ENCODE measurements at places on chromosomes 2 and 18. TPM values are rescaled to one million over a fixed set of nuclear protein-coding genes. Genes with fewer than 3 reads are reported as not detected.

DNA sequence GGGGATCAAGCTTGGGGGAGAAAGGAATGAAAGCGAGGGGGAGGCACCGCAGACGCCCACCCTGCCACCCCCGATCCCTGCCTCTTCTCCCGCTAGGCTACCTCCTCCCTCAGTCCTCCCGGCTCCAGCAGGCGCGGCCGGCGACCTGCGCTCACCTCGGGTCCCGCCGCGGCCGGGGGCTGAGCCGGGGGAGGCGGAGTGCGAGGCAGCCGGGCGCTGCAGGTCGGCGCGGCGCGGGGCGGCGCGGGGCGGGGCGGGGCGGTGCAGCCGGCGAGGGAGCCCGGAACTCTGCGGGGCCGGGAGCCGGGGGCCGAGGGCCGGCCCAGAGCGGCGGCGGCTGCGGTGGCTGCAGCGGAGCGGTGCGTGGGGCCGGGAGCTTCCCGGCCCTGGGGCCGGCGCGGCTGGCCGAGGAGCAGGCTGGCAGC is 477 bp downstream of the ACVR1 start:
- peaks cover 6% of the 10 kb centered on the region for H3K4me1 ChIP-seq
- peak overlapping the region; percentile 92 for H3K27ac ChIP-seq
- H3K4me3 ChIP-seq: peak overlapping the region; percentile 89
- peak; percentile 38 for DNase-seq
- no peaks in the 10 kb centered on the region for H3K27me3 ChIP-seq

TUBA3E gene
- 141 TPM for total RNA-seq

- H3K36me3 ChIP-seq: no peaks in the 10 kb centered on the region
- no peaks in the 10 kb centered on the region for H3K27me3 ChIP-seq
- peak overlapping the region; percentile 45 for H3K27ac ChIP-seq
- H3K4me3 ChIP-seq: peak overlapping the region; percentile 26
- H3K4me1 ChIP-seq: peaks cover 32% of the 10 kb centered on the region
Measured at GRCh38 chr2:148926291-148926961, 51.4 kb downstream of the KIF5C start.

GRCh38 chr18:8816816-8817215 is 111.5 kb downstream of the MTCL1 start:
- no peaks in the 10 kb centered on the region for H3K27me3 ChIP-seq
- no peak overlapping the region for H3K4me3 ChIP-seq
- H3K27ac ChIP-seq: no peak overlapping the region

DNA sequence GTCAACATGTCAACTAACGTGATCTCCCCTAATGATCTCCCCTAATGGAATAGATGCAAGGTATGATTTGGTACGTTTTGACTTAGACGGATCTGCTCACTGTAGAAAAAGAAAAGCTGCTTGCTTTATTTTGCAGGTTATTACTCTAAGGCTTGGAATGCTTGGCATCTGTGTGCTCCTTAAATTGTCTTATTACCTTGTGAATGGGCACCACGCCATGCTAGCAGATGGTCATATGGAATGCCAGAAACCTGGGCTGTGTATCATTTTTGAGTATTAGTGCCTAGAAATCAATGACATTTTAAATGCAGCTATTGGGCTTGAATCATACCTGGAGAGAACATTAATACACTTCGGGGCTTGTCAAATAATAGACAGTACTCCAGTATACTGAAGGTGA is 16.5 kb upstream of the FIGN start:
- DNase-seq: no peak
- no peaks in the 10 kb centered on the region for H3K36me3 ChIP-seq
- H3K27ac ChIP-seq: no peak overlapping the region
- no peak overlapping the region for H3K4me3 ChIP-seq
- no peaks in the 10 kb centered on the region for H3K4me1 ChIP-seq

DNA sequence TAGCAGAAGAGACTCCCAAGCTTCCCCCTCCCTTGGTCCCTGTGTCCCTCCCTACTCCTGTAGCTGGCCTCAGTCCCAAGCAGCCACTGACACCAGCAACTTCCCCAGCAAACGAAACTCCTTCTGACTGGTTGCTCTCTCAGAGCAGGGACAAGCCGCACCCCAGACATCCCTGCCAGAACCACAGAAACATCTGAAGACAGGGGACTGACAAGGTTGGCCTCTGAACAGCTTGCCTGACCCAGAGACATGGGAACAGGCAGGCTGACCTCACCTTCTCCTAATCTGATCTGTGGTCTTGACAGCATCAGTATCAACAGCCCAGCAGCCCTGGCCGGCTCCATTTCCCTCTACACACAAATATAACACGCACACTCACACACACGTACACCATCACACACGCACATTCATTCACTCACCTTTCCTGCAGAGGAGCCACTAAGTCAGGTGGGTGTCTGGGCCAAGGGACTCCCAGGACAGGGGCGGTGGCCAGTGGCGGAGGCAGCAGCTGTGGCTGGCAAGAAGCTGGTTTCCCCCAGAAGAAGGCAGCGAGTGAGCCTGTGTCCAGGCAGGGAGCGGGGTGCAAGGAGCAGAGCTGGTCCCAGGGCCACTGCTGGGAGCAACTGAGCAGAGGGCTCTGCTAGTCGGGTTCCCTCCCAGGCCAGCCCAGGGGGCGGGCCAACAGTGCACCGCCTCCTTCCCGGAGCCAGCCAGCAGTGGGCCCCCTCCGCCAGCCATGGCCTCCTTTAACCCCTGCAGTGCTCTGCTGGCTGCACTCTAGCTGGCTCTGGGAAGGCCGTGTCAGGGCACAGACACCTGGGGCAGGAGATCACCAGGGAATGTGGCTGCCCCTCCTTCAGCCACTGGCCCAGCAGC is 59.1 kb downstream of the TNS1 start:
- peak; percentile 78 for DNase-seq
- no peaks in the 10 kb centered on the region for H3K27me3 ChIP-seq
- peak overlapping the region; percentile 77 for H3K4me3 ChIP-seq
- H3K27ac ChIP-seq: peak overlapping the region; percentile 81

DNA sequence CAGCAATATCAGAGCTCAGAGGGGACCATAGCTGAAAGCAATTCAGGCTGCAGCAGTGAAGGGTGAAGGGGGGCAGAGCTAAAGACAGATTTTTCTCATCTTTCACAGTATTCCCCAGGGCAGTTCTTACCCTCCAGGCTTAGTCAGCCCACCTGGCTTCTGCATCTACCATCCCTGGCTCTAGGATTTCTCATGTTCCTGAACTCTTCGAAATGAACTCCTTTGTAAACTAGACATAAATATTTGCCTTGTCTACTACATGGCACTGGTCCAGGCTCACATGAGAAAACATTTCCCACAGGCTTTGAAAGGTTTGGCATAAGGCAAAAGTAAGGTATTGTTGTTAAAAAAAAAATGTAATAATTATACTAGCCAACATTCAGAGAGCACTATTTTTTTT is 23.6 kb upstream of the NEB start:
- H3K4me1 ChIP-seq: peaks cover 7% of the 10 kb centered on the region
- no peaks in the 10 kb centered on the region for H3K27me3 ChIP-seq
- H3K27ac ChIP-seq: no peak overlapping the region
- H3K4me3 ChIP-seq: no peak overlapping the region
- no peaks in the 10 kb centered on the region for H3K36me3 ChIP-seq

- H3K27me3 ChIP-seq: no peaks in the 10 kb centered on the region
- H3K4me3 ChIP-seq: no peak overlapping the region
- DNase-seq: no peak
Measured at GRCh38 chr18:22001912-22002487, 167.4 kb upstream of the GATA6 start.

- no peak overlapping the region for H3K27ac ChIP-seq
- no peaks in the 10 kb centered on the region for H3K4me1 ChIP-seq
- H3K27me3 ChIP-seq: no peaks in the 10 kb centered on the region
Measured at GRCh38 chr2:143623909-143624260, 494.7 kb downstream of the ARHGAP15 start.

PCARE gene
- total RNA-seq: 1.0 TPM

- H3K4me3 ChIP-seq: no peak overlapping the region
- no peaks in the 10 kb centered on the region for H3K27me3 ChIP-seq
- H3K36me3 ChIP-seq: no peaks in the 10 kb centered on the region
Measured at GRCh38 chr2:166381-166780, 97.5 kb downstream of the SH3YL1 start.

- no peak overlapping the region for H3K4me3 ChIP-seq
- no peak overlapping the region for H3K27ac ChIP-seq
- H3K27me3 ChIP-seq: no peaks in the 10 kb centered on the region
- no peaks in the 10 kb centered on the region for H3K36me3 ChIP-seq
Measured at GRCh38 chr2:222903234-222904220, 42.7 kb downstream of the ACSL3 start.

- H3K27me3 ChIP-seq: no peaks in the 10 kb centered on the region
- no peak overlapping the region for H3K4me3 ChIP-seq
- DNase-seq: no peak
- H3K27ac ChIP-seq: no peak overlapping the region
- H3K36me3 ChIP-seq: no peaks in the 10 kb centered on the region
- H3K4me1 ChIP-seq: no peaks in the 10 kb centered on the region
Measured at GRCh38 chr2:18077704-18078103, 199.2 kb downstream of the KCNS3 start.

SLC11A1 gene
- 12.7 TPM for total RNA-seq

- no peaks in the 10 kb centered on the region for H3K36me3 ChIP-seq
- H3K27me3 ChIP-seq: no peaks in the 10 kb centered on the region
- DNase-seq: no peak
- H3K4me3 ChIP-seq: no peak overlapping the region
- no peak overlapping the region for H3K27ac ChIP-seq
- peaks cover 22% of the 10 kb centered on the region for H3K4me1 ChIP-seq
Measured at GRCh38 chr2:127508023-127508630, 18.2 kb downstream of the IWS1 start.

GRCh38 chr2:25692143-25692542 is 18.8 kb upstream of the DTNB start:
- no peaks in the 10 kb centered on the region for H3K36me3 ChIP-seq
- no peaks in the 10 kb centered on the region for H3K4me1 ChIP-seq
- no peak overlapping the region for H3K27ac ChIP-seq
- DNase-seq: no peak
- no peaks in the 10 kb centered on the region for H3K27me3 ChIP-seq

DNA sequence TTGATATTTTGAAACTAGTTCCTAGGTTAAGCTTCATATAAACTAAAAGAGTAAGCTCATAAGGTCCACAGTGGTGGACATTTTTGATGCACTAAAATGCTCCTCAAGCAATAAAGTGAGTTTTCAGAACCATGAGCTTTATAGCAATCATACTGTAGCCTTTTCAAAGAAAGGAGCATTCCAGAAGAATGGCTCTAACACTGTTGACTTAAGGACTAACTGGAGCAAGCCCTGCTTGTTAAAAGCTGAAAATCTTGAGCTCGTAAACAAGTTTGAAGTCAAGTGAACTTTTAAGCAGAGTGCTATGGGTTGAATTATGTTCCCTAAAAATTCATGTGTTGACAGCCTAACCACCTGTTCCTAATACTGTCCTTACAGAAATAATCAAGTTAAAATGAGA is 38.0 kb downstream of the KYNU start:
- H3K27me3 ChIP-seq: no peaks in the 10 kb centered on the region
- no peak overlapping the region for H3K27ac ChIP-seq
- no peak for DNase-seq

DNA sequence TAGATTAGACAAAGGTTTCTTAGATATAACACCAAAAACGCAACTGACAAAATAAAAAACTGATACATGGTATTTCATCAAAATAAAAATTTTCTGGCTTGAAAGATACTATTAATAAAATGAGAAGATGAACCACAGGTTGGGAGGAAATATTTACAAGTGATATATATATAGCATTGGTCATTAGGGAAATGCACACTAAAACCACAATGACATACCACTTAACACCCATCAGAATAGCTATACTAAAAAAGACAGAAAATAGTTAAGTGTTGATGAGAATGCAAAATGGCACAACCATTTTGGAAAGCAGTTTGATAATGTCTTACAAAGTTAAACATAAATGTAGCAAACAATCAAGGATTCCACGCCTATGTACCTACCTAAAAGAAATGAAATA is 83.9 kb downstream of the SLC66A3 start:
- no peaks in the 10 kb centered on the region for H3K27me3 ChIP-seq
- H3K27ac ChIP-seq: no peak overlapping the region
- DNase-seq: no peak
- no peaks in the 10 kb centered on the region for H3K36me3 ChIP-seq

DSG4 gene
- total RNA-seq: 0.31 TPM

GRCh38 chr2:239934571-239935171 is 90.5 kb downstream of the NDUFA10 start:
- H3K27ac ChIP-seq: no peak overlapping the region
- no peaks in the 10 kb centered on the region for H3K27me3 ChIP-seq
- H3K36me3 ChIP-seq: no peaks in the 10 kb centered on the region
- H3K4me1 ChIP-seq: no peaks in the 10 kb centered on the region
- H3K4me3 ChIP-seq: no peak overlapping the region

NT5DC4 gene
- 2.8 TPM for total RNA-seq

ATIC gene
- total RNA-seq: 62.1 TPM

GDF7 gene
- total RNA-seq: 0.62 TPM

DNA sequence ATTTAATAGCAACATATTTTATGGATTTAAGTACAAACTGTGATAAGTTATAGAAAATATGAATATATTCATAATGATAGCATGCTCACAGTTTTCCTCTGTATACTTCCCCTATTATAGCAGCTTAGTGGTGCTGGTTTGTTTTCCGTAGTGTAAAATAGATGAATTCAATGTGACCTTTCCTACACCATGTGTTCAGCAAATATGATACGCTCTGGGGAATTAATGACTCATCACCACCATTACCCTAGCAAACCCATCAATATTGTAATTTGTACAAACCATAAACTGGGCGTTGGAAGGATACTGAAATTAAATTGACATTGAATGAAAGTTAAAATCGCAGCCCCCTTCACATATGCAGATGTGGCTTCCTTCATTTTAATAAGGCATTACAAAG is 58.7 kb upstream of the CDH19 start:
- DNase-seq: no peak
- H3K36me3 ChIP-seq: no peaks in the 10 kb centered on the region
- no peaks in the 10 kb centered on the region for H3K4me1 ChIP-seq
- H3K4me3 ChIP-seq: no peak overlapping the region
- no peak overlapping the region for H3K27ac ChIP-seq

CAPN14 gene
- 0.47 TPM for total RNA-seq

EVA1A gene
- total RNA-seq: 10.3 TPM

DNA sequence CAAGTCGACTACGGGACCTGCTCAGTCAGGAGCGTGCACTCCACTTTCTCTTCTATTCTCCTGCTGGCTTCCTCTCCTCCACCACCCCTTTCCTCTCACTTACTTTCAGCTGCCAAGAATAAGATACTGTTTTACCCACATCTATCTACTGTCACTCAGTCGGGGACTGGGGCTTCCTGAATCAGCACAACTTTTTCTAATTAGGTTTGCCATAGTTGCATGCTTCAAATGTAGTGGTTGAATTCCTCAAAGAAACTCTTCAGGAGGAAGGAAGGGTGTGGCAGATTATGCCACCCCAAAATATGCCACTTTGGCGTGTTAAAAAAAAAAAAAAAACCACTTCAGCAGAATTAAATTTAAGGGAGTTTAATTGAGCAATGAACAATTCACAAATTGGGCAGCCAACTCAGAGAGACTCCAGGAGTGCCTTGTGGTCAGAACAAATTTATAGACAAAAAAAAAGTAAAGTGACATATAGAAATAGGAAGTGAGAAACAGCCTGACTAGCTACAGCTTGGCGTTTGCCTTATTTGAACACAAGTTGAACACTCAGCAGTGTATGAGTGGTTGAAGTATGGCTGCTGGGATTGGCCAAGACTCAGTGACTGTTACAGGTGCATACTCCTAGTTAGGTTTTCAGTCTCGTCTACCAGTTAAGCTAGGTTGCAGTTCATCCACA is 32.5 kb upstream of the RMDN2 start:
- H3K4me3 ChIP-seq: no peak overlapping the region
- no peaks in the 10 kb centered on the region for H3K27me3 ChIP-seq
- no peak overlapping the region for H3K27ac ChIP-seq
- no peaks in the 10 kb centered on the region for H3K36me3 ChIP-seq

All from testis (tissue), 5 donors.